Breast epithelium (tissue), 4 donors: ENCODE measurements at places on chromosomes 13 and 19. TPM values are rescaled to one million over a fixed set of nuclear protein-coding genes. Genes with fewer than 3 reads are reported as not detected.

GRK1 gene
- not detected for total RNA-seq

MAP1S gene
- total RNA-seq = 15.4 TPM

MAB21L1 gene
- total RNA-seq = 7.7 TPM

ZNF93 gene
- 5.8 TPM for total RNA-seq

TNNT1 gene
- not detected for total RNA-seq

RNF17 gene
- total RNA-seq = 0.29 TPM

COMP gene
- total RNA-seq = 4.9 TPM

COX7A1 gene
- total RNA-seq = 29.5 TPM

IRGQ gene
- 16.1 TPM for total RNA-seq

CEACAM20 gene
- not detected for total RNA-seq

CLIP3 gene
- total RNA-seq = 7.5 TPM

AP1M2 gene
- not detected for total RNA-seq

MTUS2 gene
- not detected for total RNA-seq

PBX4 gene
- total RNA-seq = 5.6 TPM

MARCHF2 gene
- total RNA-seq = 224 TPM

GFY gene
- not detected for total RNA-seq

DACT3 gene
- 3.9 TPM for total RNA-seq

PDX1 gene
- total RNA-seq = not detected

SIGLECL1 gene
- total RNA-seq = not detected

ARMC6 gene
- 20.3 TPM for total RNA-seq

ZNF497 gene
- 0.80 TPM for total RNA-seq

HDGFL2 gene
- 33.0 TPM for total RNA-seq

PTPRS gene
- 603 TPM for total RNA-seq

MISP3 gene
- 6.4 TPM for total RNA-seq

NLRP11 gene
- total RNA-seq = 0.33 TPM

C1QTNF9B gene
- total RNA-seq = not detected

VAV1 gene
- 6.6 TPM for total RNA-seq
